ENCODE measurements at places on chromosomes 13 and 19.
A peak's percentile ranks its signal among the peaks of the same experiment; 100 is the strongest.

GRCh38 chr13:36192166-36192565, 22.2 kb downstream of the SOHLH2 start:
- DNase-seq, result peak; percentile 80

DNA sequence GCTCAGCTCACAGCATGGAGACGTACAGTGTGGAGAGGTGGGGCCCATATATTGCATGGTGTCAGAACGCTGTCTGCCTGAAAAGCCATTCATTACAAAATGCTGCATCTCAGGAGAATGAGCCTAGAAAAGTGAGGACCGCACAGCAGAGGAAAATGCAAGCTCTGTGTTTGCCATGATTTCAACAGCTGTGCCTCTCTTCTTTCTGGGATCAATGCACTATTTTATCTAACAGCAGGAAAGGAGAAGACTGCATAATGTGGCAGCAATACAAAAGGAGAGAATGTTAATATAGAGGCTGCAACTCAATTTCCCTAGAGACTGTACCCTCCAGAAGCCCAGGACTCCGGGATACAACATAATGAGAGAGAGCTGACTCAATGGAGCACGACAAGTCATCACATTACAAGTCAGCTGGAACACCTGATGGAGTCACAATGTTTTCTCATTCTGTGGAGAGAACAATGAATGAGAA, 368.0 kb downstream of the FGF14 start:
- no peak for DNase-seq

DNA sequence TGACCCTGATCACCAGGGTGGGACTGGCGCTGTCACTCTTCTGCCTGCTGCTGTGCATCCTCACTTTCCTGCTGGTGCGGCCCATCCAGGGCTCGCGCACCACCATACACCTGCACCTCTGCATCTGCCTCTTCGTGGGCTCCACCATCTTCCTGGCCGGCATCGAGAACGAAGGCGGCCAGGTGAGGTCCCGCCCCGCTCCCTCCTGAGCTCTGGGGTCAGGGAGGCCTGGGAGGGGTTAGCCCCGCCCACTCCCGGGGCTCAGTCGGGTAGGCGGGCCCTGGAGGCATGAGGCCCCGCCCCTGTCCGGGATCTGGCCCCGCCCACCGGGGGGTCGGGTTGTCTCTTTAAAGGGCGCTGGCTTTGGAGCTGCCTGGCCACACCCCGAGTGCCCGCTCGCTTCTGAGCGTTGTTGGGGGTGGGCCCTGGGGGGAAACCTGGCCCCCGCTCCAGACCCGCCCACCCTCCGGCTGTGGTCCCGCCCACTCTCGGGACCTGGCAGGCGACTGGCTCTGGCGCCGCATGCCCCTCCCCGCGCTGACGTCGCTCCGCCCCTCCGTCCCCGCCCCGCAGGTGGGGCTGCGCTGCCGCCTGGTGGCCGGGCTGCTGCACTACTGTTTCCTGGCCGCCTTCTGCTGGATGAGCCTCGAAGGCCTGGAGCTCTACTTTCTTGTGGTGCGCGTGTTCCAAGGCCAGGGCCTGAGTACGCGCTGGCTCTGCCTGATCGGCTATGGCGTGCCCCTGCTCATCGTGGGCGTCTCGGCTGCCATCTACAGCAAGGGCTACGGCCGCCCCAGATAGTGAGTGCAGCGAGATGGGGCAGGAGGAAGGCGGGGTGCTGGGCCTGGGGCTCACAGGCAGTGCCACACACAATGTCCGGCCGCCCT, 13.1 kb downstream of the DDX39A start:
- DNase-seq, result peak; percentile 72

DNA sequence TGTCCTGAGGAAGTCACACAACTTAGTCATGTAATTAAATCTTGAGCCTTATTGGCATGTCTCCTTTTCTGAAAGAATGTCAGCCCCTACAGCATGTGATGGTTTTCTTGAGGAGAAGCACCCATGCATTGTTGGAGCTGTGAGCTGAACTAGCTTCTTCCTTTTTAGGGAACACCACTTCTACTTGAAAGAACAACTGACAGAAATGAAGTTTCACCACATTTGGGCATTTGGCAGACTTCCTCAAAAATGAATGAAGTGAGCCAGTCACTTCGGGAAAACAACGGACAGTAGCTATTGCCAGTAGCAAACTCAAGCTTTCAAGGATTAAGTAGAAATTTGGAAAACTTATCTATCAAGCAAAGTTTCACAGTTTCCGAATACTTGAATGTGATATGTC, 1351.3 kb downstream of the EFNB2 start:
- DNase-seq, result no peak

DNA sequence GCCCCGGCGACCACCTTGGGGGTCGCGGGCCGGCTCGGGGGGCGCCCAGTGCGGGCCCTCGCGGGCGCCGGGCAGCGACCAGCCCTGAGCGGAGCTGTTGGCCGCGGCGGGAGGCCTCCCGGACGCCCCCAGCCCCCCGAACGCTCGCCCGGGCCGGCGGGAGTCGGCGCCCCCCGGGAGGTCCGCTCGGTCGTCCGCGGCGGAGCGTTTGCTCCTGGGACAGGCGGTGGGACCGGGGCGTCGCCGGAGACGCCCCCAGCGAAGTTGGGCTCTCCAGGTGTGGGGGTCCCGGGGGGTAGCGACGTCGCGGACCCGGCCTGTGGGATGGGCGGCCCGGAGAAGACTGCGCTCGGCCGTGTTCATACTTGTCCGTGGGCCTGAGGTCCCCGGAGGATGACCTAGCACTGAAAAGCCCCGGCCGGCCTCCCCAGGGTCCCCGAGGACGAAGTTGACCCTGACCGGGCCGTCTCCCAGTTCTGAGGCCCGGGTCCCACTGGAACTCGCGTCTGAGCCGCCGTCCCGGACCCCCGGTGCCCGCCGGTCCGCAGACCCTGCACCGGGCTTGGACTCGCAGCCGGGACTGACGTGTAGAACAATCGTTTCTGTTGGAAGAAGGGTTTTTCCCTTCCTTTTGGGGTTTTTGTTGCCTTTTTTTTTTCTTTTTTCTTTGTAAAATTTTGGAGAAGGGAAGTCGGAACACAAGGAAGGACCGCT, 729 bp downstream of the STK11 start:
- no peak for DNase-seq

DNA sequence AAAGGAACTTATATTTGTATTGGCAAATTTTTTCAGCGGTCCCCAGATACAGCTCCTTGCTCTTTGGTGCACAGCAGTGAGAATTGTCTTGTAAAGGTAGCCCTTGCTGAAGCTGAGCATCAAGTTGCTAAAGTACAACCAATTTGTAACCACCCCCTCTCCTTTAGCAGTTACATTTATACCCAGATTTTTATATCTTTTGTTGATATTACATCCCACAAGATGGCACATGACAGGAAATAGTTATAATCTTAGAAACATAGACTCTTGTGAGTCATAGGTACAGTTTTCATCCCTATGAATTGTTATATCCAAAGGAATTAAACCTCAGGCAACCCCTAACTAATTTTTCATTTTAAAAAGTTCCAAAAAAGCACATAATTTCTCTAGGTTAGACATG, 523.0 kb upstream of the SLITRK1 start:
- no peak for DNase-seq

DNA sequence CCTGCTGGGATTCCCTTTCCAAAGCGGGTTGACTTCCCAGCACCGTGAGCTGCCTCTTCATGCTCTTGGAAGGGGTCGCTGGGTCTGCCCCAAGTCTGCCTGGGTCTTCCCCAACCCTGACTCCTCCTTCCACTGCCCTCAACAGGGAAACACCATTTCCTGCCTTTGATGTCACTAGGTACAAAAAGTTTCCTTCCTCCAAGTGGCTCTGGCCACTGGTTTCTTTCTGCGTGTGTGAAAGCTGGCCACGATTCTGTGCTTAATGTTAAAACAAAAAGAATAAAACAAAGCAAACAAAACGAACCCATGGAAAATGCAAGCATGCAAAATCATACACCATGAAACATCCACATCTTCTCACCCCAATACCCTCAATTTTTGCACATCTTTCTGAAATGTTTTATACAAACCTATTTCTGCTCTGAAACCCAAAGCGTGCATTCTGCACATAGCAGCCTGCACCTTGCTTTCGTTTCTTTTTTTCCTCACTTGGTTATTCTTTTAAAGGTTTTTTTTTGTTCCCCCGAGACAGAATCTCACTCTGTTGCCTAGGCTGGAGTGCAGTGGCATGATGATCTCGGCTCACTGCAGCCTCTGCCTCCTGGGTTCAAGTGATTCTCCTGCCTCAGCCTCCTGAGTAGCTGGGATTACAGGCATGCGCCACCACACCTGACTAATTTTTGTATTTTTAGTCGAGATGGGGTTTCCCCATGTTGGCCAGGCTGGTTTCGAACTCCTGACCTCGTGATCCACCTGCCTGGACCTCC, 12.5 kb upstream of the TNFSF9 start:
- DNase-seq, result no peak

DNA sequence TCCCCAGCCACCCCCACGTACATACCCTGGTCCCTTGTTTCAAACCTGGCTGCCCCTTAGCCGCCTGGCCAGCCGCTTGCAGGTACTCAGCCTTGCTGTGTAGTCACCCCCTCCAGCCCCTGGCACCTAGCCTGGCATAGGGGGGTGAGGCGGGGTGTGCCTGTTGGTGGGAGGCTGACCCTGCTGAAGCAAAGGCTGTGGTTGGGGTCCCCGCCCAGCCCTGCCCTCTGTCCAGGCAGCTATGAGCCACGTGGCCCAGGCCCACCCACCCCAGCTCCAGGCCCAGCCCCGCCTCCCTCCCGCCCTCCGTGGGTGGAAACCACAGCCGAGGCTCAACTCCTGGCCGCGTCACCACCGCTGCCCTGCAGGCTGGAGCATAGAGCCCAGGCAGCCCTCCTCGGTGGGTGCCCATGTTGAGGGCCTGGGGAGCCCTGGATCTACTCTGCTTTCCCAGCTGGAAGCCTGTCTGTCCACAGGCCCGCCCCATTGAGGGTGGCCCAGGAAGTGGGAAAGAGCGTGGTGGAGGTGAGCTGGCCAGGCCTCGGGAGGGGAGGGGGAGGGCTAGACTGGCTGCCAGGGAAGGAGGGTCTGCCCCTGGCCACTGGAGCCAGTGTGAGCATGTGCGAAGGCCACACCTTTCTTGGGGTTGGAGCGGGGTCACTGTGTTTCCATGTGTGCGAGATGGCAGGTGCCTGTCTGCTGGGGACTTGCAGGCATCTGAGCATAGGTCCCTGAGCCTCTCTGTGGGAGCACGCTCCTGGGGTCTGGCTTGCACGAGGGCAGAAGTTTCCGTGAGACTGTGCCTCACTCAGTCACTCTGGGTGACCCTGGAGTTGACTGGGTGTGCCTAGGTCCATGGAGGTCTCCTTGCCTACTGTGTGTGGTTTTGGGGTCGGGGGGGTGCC, 31.0 kb downstream of the PAK4 start:
- no peak for DNase-seq

- no peak for DNase-seq
These were observed 941 bp downstream of the DUS3L start for GRCh38 chr19:5789886-5790558.

DNA sequence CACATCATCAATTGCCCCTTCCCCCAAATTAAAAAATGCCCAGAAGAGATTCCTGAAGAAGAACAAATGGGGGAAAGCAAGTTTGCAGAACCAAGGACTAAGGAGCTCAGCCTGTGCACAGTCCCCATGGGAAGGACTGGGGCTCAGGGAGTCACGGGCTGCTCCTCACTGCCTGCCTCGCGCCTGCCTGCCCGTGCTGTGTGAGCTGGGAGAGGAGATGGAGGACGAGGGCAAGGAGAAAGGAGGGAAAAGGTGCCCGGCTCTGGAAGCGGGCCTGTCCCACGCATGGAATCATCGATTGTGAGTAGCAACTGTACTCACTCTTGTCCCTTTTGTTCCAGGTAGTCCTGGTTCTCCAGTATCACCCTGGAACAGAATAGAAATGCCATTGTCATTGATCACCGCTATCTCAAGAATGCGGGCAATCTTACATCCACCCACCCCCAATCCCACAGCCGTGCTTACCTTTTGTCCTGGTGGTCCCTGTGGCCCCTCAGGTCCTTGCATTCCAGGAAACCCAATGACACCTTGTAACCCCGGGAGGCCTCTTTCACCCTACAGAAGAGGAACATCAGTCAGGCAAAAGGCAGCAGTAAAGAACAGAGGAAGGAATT, 93.4 kb downstream of the COL4A1 start:
- DNase-seq, result no peak

DNA sequence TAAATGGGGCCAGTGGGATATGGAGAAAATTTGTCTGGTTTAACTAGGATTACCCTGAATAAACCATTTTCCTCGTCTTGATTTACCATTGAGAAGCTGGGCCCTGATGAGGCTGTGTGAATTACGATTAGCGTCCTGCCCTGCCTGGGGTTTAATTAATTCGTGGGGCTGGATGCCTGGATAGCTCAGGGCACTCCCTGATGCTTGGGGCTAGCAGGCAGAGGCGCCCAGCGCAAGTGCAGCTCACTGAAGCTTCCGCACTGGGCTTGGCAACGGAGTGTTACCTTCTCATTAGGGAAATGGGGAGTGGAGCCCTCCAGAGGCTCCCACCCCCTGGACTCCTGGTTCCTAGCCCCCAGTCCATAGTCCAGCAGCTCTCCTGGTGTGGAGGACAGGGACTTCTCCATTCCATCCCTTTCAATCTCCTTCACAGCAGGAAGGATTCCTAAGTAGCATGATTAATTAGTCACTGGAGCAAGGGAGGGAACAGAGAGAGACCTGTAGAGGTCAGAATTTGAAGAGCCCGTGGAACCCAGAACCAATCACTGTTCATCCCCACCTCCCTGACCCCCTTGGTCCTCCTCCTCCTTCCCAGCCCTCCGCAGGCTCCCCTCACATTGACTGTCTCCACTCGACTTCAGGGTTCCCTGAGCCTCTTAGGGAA, 107.2 kb downstream of the UQCRFS1 start:
- DNase-seq, result no peak

- no peak for DNase-seq
These were observed 107.3 kb upstream of the SERP2 start for GRCh38 chr13:44266305-44266704.

DNA sequence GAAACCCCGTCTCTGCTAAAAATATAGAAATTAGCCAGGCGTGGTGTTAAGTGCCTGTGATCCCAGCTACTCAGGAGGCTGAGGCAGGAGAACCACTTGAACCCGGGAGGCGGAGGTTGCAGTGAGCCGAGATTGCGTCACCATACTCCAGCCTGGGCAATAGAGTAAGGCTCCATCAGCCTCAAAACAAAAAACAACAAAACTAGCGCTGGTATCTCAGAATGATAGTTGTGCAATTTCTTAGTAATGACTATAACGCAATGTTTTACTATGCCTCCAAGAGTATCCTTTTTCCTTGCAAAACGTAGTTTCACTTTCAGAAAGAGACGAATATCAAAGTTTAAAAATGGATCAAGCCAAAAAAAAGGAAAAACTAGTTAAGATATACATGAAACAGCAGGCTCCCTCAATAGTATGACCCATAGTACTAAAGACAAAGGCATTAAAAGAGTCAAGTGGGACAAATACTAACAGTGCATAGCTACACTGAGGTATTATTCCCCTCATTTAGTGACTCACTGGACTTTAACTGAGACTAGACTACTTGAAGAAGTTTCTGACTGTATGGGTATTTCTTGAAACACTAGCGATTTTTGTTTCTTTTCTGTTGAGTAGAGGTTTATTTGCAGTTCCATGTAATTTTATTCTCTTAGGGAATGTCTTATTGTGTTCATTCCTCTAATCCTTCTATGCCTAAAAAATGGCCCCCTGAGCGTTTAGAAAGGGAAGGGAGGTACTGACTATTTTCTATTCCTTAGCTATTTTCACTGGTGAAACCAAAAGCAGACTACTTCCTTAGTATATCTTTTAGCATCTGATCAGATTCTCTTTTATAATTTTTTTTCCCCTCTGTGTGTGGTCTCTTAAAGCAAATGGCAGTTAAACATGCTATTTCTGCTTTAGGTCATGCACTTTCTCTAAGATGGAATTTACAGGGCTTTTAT, 10.4 kb upstream of the ITM2B start:
- no peak for DNase-seq

All from NCI-H1930 (cell line).